ENCODE measurements at places on chromosomes 7 and 10.

- no peak for DNase-seq
Measured at GRCh38 chr7:101701153-101701794, 72.2 kb upstream of the MYL10 start.

- no peak for DNase-seq
Measured at GRCh38 chr7:32659853-32660252, 164.6 kb downstream of the AVL9 start.

GRCh38 chr7:116405810-116406209, 93.7 kb upstream of the CAV2 start:
- DNase-seq, result no peak

GRCh38 chr7:80357530-80357929, 154.3 kb downstream of the GNAT3 start:
- no peak for DNase-seq

- DNase-seq, result no peak
Measured at GRCh38 chr7:107185716-107186115, 16.9 kb downstream of the HBP1 start.

GRCh38 chr10:82266438-82266837, 391.4 kb downstream of the NRG3 start:
- DNase-seq, result no peak

DNA sequence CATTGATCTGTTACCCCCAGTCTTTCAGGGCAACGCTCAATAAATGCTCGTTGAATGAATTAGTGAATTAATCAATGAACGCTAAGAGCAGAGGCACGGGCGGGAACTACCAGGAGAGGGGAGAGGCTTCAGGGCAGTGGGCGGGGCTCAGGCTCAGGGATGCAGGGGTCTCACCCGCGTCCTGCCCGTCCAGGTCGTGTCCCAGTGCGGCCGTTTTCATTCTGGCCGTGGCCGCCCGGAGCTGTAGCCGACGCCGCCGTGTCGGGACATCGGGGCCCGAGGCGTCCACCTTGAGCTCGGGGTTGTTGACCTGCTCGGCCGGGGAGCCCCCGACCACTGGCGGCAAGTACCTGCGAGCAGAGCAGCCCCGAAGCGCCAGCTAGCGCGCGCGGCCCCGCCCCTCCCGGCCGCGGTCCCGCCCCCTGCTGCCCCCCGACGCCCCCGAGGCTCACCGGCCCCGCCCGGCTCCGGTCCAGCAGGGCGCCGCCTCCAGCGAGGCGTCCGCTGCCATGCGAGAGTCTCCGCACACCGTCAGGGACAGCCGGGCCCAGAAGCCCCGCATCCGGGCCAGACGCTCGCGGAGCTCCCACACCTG, 2.8 kb upstream of the GAL3ST4 start:
- no peak for DNase-seq

- DNase-seq, result no peak
Measured at GRCh38 chr10:3476640-3477448, 304.3 kb upstream of the PITRM1 start.

- DNase-seq, result no peak
Measured at GRCh38 chr10:19041171-19041570, 7.4 kb upstream of the MALRD1 start.

DNA sequence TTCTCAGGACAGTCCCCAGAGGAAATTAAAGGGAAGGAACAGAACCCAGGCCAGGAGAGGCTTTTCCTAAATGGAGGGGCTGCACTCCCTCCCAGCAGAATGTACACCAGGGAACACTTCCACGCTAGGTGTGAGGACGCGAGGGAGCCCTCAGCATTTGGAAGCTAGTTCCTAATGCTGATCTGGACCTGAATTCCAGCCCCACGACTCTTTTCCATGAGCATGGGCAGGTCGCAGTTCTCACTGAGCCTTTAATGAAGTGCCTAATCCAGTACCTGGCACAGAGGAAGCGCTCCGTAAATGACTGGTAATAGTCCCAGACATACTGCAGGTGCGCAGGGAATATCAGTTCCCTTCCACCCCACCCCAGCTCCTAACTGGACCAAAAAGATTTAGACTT, 1.1 kb downstream of the ALOX5 start:
- DNase-seq, result no peak

- peak; percentile 36 for DNase-seq
Measured at GRCh38 chr10:29496341-29497162, 138.2 kb downstream of the SVIL start.

DNA sequence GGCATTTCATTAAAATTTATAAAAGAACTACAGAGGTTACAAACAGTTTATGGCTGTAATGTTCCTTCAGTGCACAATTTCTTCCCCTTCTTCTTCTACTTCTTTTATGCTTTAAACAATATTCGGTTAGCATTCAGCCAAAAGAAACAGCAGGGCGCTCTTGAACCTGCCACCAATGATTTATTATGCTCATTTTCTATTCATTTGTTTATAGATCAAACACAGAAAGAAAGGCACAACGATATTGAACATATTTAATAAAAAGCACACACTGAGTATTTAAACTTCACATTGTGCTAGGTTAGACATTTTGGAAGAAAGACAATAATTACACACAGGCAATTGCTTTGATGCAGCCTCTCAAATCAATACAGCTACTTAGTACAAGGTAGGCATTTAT, 1025.8 kb upstream of the LRRN3 start:
- no peak for DNase-seq

- no peak for DNase-seq
Measured at GRCh38 chr7:4816419-4817080, 41.1 kb downstream of the AP5Z1 start.

GRCh38 chr7:76292213-76292573, 10.3 kb upstream of the HSPB1 start:
- no peak for DNase-seq

- DNase-seq, result no peak
Measured at GRCh38 chr10:106566873-106567272, 597.6 kb downstream of the SORCS1 start.

GRCh38 chr7:119482671-119483070, 790.3 kb upstream of the KCND2 start:
- no peak for DNase-seq

- DNase-seq, result no peak
Measured at GRCh38 chr10:118286051-118286838, 55.9 kb downstream of the FAM204A start.

GRCh38 chr10:15322356-15322755, 48.7 kb downstream of the FAM171A1 start:
- no peak for DNase-seq

GRCh38 chr10:97007417-97007816, 175.3 kb downstream of the LCOR start:
- DNase-seq, result no peak

DNA sequence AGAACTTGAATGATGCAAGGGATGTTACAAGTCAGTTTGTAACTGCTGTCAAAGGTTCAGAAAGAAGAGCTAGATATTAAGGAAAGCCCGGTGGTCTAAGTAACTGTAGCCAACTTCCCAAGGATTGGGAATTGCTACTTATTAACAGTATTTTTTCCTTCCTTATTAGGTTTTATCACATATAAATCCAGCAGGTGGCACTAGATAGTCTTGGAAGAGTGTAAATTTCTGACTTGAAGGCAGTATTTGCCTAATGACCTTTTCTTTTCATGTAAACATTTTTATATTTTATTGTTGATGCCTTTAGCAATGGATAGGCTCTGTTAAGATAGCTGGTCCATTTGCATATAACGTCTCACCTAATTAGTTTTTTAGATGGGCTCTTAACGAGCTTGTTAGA, 51.2 kb downstream of the ANLN start:
- DNase-seq, result no peak

- no peak for DNase-seq
Measured at GRCh38 chr10:110023785-110024465, 16.1 kb downstream of the ADD3 start.

GRCh38 chr10:17866346-17866745, 57.2 kb downstream of the MRC1 start:
- DNase-seq, result no peak

GRCh38 chr7:96534221-96534620, 175.4 kb downstream of the SEM1 start:
- no peak for DNase-seq

GRCh38 chr7:103114576-103115008, 34.3 kb downstream of the NAPEPLD start:
- no peak for DNase-seq

- no peak for DNase-seq
Measured at GRCh38 chr10:27447540-27447939, 56.6 kb upstream of the RAB18 start.

GRCh38 chr7:155168597-155169480, 98.7 kb downstream of the HTR5A start:
- no peak for DNase-seq

DNA sequence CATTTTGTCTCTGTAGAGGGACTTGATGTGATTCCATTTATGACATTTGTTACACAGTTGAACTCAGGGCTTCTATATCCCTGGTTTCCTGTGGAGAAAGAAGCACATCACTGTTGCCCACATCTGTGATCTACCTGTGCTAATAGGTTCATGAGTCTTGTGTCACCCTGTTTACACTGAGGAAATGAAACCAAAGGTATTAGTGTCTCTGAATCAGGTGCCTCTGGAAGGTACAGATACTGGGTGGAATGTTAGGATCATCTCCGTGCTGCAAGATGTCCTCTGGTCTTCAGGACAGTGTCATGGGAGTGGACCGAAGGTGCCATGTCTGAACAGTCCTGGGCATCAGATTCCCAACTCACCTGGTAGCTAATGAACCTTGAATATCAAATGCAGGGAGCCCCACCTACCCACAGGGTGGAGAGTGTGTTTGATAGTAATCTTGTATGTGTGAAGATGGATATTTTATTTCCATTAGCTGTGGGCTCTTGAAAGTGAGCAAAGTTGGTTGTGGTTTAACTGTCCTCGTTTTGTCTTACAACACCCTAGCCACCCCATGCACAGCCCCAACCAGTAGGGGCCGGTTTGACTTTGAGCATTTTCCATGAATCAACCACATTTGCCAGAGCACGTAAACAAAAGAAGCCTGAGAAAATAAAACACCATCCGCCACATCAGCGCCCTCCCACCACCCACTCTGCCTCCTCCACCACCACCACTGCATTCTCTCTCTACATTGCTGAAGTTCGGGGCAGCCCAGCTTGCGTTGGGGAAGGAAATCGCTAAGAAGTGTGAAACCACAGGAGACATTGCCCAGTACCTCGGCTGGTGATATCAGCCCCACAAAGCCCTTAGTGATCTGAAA, 40.7 kb downstream of the TARP start:
- peak; percentile 64 for DNase-seq

- DNase-seq, result no peak
Measured at GRCh38 chr10:77967611-77968022, 41.1 kb upstream of the DLG5 start.

- DNase-seq, result no peak
Measured at GRCh38 chr7:135661311-135662122, 797 bp upstream of the STMP1 start.

- DNase-seq, result no peak
Measured at GRCh38 chr7:17062151-17063044, 180.6 kb upstream of the AGR3 start.

DNA sequence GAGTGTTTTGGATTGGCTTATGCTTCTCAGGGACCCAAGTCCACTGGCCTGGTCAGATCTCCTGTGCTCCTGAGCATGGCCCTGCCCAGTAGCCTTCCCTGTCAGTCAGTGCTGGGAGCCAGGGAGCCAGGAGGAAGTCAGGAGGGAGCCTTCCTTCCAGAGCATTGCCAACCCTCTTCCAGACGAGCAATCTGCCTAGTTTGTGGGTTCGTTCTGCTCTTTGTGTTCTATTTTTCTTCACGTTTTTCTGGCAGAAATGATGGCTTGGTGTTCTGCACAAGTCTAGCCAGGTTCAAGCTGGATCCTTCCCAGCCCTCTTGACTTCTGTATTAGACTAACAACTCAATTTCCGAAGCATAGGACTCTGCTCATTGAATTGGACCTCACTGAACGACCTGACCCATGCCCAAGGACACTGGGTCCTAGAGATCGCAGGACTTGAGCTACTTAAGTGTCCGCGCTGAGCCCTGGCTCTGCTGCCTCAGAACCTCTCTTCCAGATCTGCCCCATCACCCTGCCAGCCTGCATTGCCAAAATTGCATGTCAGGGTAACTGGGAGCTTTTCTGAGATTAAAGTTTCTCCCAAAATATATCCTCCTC, 76.2 kb upstream of the MPP7 start:
- DNase-seq, result no peak

DNA sequence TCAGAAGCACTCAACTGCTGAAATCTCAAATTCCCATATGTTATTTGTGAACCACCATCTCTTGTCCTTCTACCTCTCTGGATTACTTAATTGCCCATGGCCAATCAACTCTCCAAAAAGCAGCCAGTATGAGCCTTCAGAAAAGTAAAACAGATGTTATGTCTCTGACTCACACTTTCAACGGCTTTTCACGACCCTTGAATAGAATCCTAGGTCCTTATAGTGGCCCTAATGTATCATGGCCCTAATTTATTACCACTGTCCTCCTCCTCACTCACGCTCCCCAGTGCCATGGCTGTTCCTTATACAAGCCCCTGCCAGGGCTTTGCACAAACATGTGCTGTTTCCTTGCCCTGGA, 20.0 kb downstream of the ZNF438 start:
- DNase-seq, result no peak

GRCh38 chr10:11326241-11326640, 285.2 kb downstream of the USP6NL start:
- no peak for DNase-seq

- DNase-seq, result no peak
Measured at GRCh38 chr7:47946581-47947354, 1.5 kb downstream of the PKD1L1 start.

DNA sequence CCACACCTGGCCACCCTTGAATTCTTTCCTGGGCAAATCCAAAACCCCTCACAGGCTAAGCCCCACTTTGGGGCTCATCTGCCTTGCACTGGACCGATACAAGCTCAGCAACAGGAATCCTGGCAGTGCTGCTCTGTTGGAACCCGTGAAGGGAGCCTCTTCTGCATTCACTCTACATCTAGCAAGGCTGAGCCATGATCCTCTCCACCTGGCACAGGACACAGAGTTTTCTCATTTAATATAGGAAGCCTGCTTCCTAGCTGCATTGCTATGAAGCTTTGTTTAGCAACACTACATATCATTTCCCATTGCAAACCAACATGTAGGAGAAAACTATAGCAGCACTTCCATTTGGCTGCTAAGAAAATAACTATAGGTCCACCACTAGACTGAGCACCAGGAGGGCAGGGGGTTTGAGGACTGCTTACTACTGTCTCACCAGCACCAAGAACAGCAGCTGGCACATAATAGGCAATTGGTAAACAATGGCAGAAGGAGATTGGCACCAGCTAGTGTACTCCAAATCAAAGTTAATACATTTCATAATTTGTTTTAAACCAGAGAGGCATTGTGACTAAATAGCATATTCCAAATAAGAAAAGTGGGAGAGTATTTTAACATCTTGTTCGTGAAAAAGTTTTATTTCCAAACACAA, 56.1 kb downstream of the CPVL start:
- no peak for DNase-seq

GRCh38 chr10:120221873-120222485, 235.0 kb upstream of the PLPP4 start:
- DNase-seq, result no peak

- DNase-seq, result no peak
Measured at GRCh38 chr7:137687556-137688265, 159.1 kb downstream of the DGKI start.

- DNase-seq, result no peak
Measured at GRCh38 chr7:116647290-116647689, 24.7 kb upstream of the MET start.
